A549 treated with ZK216348 at 1 μM for 4 hours (cell line): ENCODE measurements at places on chromosomes 12 and 14. TPM values are rescaled to one million over a fixed set of nuclear protein-coding genes. Genes with fewer than 3 reads are reported as not detected.

TAS2R42 gene
- total RNA-seq, result not detected in 5 replicates

CFL2 gene
- total RNA-seq, result 77.4 to 119 TPM (median 107 TPM) in 5 replicates

GPN3 gene
- total RNA-seq, result 25.2 to 39.1 TPM (median 32.3 TPM) in 5 replicates

PMCH gene
- total RNA-seq, result not detected in 5 replicates

TRPV4 gene
- 0.07 to 0.18 TPM (median 0.09 TPM) in 5 replicates for total RNA-seq

CLMN gene
- total RNA-seq, result 4.2 to 6.5 TPM (median 4.3 TPM) in 5 replicates

AKAP5 gene
- 0.27 to 0.68 TPM (median 0.41 TPM) in 5 replicates for total RNA-seq

ETNK1 gene
- 24.9 to 37.6 TPM (median 35.8 TPM) in 5 replicates for total RNA-seq
